Substantia nigra (tissue), 51 donors: ENCODE measurements at places on chromosomes 5 and 9.

GRCh38 chr5:110099572-110099971, 409.8 kb downstream of the MAN2A1 start:
- no peak for DNase-seq

DNA sequence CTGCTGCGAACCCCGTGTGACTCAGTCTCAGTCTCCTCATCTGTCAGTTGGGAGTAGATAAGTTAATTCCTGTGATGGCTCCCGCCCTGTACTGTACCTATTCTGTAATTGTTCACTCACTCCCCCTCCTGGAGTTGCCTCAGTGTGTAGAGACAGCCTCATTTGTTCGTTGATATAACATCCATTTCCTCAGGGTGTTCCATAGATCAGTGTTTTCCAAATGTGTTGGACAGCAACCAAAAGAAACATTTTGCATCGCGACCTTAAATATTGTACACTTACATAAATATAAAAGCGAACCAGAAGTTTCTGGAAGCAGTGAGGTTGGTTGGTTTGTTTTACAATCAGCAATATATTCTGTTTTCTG, 698 bp downstream of the NFX1 start:
- no peak for DNase-seq

DNA sequence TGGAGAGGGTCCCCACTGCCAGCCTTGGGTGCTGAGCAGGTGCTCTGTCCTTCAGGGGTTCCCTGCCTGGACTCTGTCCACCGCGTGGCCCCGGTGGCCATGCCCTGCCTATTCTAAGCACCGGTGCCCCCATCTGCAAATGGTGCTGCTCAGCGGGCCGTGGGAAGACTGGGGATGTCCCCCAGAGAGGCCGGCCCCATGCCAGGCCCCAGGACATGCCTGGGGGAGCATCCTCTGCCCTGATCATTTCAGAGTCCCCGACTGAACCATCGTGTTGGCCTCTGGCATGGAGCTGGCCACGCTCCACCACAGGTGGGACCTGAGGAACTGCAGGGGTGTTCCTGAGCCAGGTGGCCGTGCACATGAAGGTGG, 64.7 kb downstream of the RXRA start:
- no peak for DNase-seq

- no peak for DNase-seq
Observed at GRCh38 chr5:157487358-157487757, 27.3 kb downstream of the NIPAL4 start.

DNA sequence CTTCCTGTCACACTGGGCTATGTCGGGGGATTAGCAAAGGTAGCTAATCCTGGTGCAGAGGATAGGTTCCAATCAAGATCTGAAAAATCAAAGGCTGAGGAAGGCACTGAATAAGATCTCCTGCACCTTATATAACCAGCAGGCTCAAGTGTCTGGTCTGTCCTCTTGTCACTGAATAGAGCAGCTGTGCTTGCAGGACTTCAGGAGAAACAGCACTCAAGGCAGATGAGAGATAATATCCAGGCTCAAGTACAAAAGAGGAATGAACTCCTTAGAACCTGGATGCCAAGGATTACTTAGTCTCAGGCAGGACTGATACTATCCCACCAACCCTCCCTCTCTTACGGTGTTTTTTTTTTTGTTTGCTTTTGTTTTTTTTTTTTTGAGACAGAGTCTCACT, 108.8 kb upstream of the LRRTM2 start:
- DNase-seq = no peak

DNA sequence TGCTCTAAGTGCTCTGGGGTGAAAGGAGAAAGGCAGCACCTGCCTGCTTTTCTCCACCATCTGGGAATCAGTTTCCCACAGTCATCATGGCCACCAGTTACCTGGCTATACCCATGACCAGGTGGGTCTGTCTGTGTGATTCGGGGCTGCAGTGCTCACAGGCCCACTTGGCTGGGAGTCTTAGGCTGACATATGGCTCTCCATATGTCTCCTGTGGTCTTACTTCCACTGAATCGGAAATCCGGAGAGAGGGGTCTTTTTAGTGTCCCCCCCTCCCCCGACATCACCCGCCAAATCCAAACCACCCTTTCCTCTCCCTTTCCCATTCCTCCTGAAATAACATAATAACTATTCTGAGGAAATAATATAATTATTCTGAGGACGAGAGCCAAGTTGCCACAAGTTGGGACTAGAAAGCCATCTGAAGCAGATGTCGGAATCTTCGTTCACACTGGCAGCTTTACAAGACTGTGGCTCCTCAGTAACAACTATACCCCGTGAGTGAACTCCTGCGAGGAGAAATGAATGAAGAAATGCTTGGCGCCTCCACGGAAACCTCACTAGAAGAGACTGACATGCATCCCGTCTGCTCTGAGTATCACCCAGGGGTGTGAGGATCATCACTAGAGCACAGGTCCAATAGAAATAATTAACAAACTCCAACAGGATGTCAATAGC, 143.4 kb downstream of the MYO10 start:
- no peak for DNase-seq

- no peak for DNase-seq
Observed at GRCh38 chr5:14385019-14385418, 196.6 kb upstream of the OTULINL start.

GRCh38 chr5:4977416-4978110, 162.6 kb upstream of the ADAMTS16 start:
- DNase-seq = no peak

- DNase-seq = no peak
Observed at GRCh38 chr5:149128023-149128875, 13.0 kb upstream of the ABLIM3 start.

GRCh38 chr5:91379914-91380490, 3.1 kb downstream of the ARRDC3 start:
- DNase-seq = peak; percentile 88

DNA sequence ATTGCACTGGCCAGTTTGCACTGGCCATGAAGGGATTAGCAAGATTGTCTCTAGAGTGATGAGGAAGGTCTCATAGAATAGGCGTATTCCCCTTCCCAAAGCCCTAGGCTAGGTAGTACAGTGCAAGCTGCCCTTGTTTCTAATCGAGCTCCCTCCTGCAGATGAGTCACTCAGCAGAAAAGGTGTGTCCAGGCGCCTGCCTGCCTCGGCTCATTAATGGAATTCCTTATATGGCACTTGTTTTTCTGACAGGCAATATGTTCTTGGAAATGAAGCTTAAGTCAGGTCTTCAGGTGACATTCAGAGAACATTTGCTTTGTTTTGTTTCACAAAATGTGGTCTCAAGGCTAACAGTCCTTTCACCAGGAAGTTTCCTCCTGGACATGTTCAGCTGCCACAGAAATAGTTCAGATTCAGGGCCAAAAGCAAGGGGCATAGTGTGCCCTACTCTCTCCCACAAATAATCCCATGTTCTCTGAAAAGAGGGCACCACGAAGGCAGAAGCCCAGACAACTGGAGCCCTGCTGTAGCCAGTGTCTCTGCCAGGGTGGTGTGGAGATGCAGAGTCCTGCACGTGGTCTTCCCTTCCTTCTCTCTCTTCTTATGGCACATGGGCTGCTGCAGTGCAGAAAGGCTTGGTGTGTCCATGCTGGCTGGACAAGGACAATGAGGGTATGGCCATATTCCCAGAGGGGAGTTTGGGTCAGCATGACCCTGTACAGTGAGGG, 281.1 kb upstream of the MAP3K1 start:
- DNase-seq = no peak

DNA sequence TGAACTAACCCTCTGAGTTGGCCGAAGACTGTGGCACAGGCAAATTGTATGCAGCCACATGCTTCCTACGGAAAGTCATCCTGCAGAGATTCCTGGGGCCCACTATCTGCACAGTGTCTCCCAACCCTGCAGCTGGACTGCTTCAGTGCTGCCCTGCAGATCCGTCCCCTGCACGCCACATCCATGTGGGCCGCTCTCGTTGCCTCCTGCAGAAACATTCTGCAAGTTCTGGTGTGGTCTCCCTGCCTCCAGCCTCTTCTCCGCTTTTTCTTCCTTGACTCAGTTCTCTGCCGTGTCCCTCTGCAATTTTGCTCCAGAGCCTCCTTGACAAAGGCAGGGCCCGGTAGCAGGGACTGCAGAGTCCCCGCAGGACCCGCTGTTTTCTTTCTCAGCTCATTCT, 249.0 kb downstream of the AOPEP start:
- DNase-seq = no peak

GRCh38 chr9:6054280-6055099, 39.1 kb upstream of the RANBP6 start:
- no peak for DNase-seq

- DNase-seq = no peak
Observed at GRCh38 chr9:494764-495163, 280.1 kb downstream of the DOCK8 start.

- no peak for DNase-seq
Observed at GRCh38 chr9:132048201-132048600, 31.5 kb downstream of the MED27 start.

GRCh38 chr9:121354762-121355161, 15.3 kb downstream of the STOM start:
- DNase-seq = no peak
